ENCODE measurements at places on chromosomes 5 and 9.

DNA sequence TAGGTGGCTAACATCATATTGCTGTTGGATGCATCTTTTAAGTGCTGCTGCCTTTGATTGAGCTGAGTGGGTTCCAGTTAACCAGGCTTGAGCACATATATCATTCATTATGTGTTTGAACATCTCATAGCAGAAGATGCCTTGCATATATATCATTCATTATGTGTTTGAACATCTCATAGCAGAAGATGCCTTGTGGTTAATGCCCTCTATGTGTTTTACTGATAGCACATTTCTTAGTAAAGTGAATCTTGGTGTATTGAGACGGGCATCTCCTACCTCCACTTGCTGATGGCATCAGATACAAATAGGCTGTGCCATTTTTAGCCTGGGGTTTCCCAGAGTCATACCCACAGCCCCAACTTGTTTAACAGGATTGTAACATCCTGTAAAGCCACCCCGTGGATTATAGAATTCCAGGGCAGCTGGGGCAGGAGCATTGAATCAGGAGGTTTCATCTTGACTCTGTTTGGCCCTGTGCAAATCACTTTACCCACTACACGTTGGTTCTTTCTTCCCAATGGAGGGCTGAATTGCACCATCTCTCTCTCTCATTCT lies 26.5 kb downstream of the MTAP start:
- no peak for DNase-seq

- peak; percentile 30 for DNase-seq
Measured at GRCh38 chr9:557601-558201, 283.8 kb upstream of the DMRT1 start.

GRCh38 chr9:38518826-38519225 lies 94.6 kb upstream of the IGFBPL1 start:
- no peak for DNase-seq

DNA sequence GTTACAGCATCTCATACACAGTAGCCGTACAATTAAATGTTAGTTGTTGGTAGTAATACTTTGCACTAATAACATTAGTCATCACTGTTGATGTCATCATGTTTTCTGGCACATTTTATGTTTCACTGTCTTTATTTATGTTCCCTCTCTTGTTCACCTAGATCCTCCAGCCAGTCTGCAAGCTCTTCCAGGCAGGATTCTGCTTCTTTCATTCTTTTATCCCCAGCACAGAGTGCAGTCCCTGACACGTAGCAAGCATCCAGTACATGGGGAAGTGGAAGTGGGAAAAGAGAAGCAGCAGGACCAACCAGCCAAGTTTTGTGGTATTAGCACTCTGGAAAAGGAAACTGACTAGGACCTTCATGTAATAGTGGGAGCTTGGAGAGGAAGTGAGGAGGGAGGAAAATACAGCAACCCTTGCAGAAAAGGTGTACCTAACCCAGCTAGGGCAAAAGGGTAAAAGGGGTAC lies 89.7 kb upstream of the SLC44A1 start:
- no peak for DNase-seq

Data from NCI-H226 (cell line).